ENCODE measurements at places on chromosomes 2 and 18. TPM values are rescaled to one million over a fixed set of nuclear protein-coding genes. Genes with fewer than 3 reads are reported as not detected.

- DNase-seq = peak; percentile 96
These were observed at the start of gene RNF149 for GRCh38 chr2:101308432-101309210. Gene RNF149, minus strand, starts transcription at chr2:101308701. Its CDS starts 113 bp downstream, at chr2:101308588.

Gene SERPINB7
- total RNA-seq = 0.47 TPM

Gene GALM
- total RNA-seq = 17.9 TPM

DNA sequence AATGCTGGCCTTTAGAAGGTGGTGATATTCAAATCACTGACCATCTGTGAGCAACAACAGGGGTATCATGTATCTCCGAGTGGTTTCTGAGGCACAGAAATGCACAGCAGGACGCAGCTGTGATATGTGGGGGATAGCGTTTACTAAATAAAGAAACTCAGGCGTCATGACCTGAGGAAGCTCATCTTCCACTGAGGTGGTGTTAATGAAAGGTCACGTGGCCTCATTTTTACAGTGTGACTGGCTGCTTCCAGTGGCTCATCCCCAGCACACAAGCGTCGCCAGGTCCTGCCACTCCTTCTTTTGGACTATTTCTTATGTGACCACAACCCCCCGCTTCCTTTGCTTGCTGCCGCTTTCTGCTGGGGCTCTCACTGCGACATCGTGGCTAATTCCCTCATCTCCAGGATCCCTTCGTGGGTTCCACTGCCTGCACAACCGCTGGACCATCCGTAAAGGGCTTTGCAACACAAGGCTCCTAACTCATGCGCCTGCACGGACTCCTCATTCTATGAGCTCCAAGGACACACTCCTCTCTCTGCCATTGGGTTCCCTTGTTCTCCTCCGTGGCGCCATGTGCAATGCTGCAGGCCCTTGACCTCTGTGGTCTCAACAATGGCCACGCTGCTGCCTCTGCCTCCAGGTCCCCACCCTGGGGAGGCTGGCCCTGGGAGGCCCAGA is 109.3 kb downstream of the MBP start:
- peak; percentile 63 for DNase-seq

GRCh38 chr2:72926811-72927465 is 9.6 kb downstream of the EMX1 start:
- no peak for DNase-seq

DNA sequence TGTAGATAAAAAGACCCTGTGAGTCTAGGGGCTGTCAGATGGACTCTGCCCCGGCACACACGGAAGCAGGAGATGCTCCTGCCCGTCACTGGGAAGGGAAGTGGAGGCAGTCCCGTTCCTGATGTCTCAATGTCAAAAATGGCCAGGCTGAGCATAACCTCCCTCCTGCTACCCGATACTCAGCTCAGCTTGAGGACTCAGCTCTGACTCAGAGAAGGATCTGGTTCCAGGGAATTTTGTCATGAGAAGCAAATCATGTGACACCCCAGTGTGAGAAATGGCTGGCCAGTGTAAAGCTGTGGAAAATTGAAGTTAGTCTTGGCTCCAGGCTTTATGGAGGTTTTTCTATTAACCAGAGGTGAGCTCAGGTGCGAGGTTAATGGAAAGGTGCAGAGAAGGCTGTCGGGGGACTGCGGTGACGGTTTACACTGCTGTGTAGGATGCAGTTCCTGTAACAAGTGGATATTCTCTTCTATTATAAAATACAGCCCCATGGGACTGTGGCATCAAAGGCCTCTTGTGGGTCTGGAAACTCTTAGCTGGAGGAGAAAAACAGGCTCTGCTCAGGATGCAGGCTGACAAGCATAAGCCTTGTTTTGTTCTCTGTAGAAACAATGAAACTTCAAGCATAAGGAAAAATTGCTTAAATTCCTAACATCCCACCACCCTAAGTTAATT is 24.7 kb upstream of the AGAP1 start:
- peak; percentile 51 for DNase-seq

DNA sequence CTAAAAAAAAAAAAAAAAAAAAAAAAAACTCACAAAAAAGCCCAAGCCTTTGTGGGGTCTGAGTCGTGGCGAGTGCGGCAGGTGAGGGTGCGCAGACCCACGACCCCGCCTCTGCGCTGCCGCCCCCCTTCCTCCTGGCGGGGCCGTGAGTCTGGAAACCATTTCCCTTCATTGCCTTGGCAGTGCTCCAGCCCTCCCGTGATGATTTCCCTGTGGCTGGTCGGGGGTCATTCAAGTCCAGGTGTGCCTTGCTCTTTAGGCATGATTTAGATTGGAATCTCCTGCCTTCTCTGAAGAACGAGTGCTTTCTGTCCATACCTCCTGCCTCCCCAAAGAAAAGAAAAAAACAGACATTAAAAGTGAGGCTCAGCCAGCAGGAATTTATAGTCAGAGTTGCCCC is 161.8 kb downstream of the FAM210A start:
- DNase-seq = peak; percentile 49

Gene LRATD1
- total RNA-seq = 17.3 TPM

DNA sequence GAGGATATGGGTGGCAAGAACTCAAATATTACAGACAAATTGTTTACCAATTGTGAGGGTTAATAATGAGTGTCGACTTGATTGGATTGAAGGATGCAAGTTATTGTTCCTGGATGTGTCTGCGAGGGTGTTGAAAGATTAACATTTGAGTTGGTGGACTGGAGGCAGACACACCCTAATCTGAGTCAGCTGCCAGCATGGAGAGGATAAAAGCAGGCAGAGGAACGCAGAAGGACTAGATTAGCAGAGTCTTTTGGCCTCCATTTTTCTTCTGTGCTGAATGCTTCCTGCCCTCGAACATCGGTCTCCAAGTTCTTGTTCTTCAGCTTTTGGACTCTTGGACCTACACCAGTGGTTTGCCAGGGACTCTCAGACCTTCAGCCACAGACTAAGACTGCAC is 1503.7 kb downstream of the LRP1B start:
- no peak for DNase-seq

DNA sequence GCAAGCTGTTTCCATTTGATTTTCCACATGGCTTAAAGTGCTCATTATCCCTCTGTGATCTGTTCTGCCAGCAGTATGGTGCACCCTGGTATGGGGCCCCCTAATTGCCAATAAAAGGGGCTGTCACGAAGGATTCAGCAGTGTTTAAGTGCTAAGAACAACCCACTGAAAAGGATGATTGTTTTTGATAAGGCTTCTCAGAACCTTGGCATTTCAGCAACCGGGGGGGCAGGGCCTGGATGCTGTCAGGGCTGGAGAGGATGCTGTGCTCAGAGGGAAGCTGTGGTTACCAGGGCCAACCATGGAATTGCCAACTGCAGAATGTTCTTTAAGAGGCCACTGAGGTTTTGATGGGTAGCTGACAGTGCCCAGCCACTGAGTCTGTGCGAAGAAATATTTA is 117.8 kb downstream of the CTIF start:
- DNase-seq = no peak

- no peak for DNase-seq
These were observed 397.8 kb upstream of the CHST9 start for GRCh38 chr18:27582760-27583412.

DNA sequence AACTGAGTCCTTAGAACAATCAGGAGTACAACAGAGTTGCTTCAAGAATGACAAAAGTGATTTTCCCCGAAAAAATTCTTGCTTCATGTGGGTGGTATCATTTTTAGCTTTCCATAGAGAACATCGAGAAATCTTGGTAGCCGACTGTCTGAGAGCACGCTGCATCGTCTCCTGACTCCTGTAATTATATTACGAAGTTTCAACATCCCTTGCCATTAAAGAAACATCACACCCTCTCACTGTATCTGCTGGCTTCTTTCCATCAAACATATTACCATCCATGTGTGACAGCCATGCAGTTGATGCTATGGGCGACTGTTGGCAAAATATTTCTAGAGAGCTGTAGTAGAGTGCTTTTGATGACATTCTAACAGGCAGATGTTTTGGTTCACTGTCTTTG is 311.2 kb downstream of the CMPK2 start:
- DNase-seq = no peak

- DNase-seq = no peak
These were observed 79.5 kb downstream of the EPHA4 start for GRCh38 chr2:221492636-221493035.

DNA sequence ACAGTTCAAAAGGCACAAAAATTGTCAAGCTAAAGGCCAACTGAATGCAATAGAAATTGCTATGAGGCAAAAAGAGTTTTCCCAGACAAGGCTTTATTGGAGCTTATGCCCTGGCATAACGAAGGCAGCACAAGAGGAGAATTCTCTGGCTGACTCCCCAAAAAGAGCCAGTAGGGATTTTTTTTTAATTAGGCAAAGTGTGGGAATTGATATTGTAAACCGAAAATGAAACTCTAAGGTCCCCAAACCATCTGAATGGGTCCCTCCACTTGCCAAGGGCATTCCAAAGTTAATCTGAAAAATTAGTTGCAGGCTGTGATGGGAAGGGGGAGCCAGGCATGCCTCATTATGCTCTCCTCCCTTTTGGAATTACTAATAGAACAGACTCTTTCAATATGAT is 118.9 kb downstream of the SPOPL start:
- no peak for DNase-seq

DNA sequence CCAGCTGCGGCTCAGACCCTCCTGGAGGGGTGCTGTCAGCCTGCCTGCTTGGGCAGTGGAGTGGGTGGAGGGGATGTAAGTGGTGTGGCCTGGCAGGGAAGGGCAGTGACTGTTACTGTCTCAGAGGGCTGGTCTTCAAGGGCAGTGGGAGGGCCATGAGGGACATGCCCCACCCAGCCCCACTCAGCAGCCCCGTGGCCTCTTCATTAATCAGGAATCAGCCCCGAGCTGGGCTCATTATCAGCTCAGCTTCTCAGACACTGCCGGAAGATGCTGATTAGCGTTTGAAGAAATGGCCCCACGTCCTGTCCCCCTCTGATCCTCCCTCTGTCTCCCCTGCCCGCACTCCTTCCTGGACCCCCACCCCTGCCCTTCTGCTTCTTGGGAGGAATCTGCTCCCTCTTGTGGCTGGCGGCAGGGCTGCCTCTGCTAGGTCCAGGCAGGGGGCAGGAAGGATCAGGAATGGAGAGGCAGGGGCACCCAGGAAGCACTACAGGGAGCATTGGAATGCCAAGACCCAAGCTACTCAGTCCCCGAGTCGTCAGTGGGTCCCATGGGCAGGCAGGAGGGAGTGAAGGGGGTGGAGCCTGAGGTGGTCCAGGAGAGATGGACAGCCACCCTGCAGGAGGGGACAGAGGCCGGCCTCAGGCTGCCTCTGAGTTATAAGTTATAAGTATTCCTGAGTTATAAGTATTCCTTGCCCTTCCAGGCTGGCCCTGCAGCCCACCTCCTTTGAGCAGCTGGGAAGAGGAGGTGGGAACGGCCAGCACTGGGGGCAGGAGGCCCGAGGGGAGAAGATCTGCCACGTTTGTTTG is 7.0 kb downstream of the ASIC4 start:
- peak; percentile 60 for DNase-seq

Gene DUSP19
- 4.4 TPM for total RNA-seq

DNA sequence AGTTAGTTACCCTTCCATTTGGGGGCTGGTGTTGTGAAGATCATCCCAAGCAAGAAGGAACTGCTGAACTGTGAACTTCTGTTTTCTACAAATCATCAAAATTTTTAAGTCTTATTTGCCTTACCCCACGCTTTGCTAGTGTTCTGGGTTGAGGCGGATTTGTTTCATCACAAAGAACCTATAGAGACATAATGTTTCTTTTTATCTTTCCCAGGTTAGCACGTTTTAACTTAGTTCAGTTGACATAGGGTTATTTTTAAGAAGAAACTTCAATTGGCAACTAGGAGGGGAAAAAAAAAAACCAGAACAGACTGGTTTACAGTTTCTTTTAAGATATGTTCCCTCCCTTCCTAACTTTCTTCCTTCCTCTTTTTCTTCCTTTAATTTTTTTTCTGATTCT is 31.1 kb upstream of the CERS6 start:
- no peak for DNase-seq

- DNase-seq = no peak
These were observed 24.6 kb downstream of the ITGB6 start for GRCh38 chr2:160175169-160176134.

DNA sequence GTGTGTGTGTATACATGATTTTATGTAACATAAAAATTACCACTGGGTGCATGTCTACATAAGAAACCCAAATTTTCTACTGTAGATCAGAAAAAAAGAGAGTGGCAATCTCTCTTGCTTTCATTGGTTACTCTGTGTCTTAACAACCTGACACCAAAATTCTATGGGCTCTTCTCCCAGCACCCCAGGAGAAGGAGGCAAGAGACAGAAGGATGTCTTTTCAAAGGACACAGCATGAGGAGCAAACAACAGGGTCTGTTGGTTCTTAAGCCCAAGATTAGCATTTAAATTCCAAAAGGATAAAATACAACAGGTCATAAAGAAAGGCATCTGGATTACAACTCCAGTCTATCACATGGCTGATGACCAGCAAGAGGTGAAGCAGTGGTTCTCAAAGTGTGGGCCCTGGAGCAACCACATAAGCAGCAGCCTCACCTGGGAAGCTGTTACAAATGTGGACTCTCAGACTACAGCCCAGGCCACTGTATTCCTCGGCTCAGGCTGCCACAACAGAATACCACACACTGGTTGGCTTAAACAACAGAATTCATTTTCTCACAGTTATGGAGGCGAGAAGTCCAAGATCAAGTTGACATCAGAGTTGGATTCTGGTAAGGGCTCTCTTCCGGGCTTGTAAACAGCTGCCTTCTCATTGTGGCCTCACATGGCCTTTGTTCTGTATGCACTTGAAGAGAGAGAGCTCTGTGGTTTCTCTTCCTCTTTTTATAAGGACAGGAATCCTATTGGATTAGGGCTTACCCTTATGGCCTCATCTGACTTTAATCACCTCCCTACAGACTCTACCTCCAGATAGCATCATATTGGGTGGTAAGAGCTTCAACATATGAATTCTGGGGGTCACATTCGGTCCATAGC is 79.8 kb upstream of the RNF152 start:
- DNase-seq = no peak

GRCh38 chr18:3323900-3324299 is 62.0 kb downstream of the MYL12B start:
- no peak for DNase-seq

Gene G6PC2
- not detected for total RNA-seq

- DNase-seq = no peak
These were observed 33.3 kb downstream of the COPS7B start for GRCh38 chr2:231819447-231820042.

GRCh38 chr18:46481847-46482245 is 175.2 kb downstream of the LOXHD1 start:
- no peak for DNase-seq

DNA sequence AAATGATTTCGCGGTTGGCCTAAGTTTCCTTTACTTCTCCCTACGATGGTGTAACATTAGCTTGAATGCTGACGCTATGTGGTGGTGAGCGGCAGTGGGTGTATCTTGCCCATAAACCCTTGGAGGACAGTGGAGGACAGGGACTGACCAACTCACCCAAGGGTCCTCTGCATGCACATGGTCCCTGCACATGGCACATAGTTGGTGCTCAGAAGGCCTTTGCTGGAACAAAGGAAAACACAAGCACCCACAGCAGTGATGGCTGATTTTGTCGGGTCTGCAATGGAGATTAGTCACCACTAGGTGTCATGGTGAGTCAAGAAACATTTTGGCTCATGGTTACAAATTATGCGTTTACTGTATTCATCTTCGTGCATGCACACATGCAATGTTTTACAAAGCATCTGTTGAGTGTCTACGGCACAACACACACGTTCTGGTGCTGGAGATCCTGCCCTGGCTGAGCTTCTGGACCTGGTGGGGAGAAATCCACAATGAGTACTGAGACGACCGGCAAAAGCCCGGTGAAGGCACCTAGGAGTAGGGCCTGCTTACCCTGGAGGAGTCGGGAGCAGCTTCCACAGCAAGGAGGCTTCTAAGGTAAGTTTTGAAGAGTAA is 44.0 kb downstream of the PDCL3 start:
- DNase-seq = peak; percentile 29

GRCh38 chr2:196361606-196362326 is 190.4 kb upstream of the STK17B start:
- DNase-seq = no peak
